ENCODE measurements at places on chromosomes 12 and 14. TPM values are rescaled to one million over a fixed set of nuclear protein-coding genes. Genes with fewer than 3 reads are reported as not detected.

Gene TSPAN9
- total RNA-seq = 31.7 TPM

Gene KRT6C
- total RNA-seq = 0.31 TPM

Gene GNB3
- total RNA-seq = 6.3 TPM

Gene IRAK3
- 0.21 TPM for total RNA-seq

Gene ARHGAP9
- 0.52 TPM for total RNA-seq

Gene SCFD1
- total RNA-seq = 68.8 TPM

Gene DBX2
- 0.10 TPM for total RNA-seq

Gene ESYT1
- 96.3 TPM for total RNA-seq

Gene OVCH1
- total RNA-seq = 3.2 TPM

Gene CDC42BPB
- 88.6 TPM for total RNA-seq

Gene SPTLC2
- total RNA-seq = 40.9 TPM

Gene ADGRD1
- 2.6 TPM for total RNA-seq

Gene TSPAN8
- total RNA-seq = 33.7 TPM

Gene GPRC5A
- total RNA-seq = 152 TPM

DNA sequence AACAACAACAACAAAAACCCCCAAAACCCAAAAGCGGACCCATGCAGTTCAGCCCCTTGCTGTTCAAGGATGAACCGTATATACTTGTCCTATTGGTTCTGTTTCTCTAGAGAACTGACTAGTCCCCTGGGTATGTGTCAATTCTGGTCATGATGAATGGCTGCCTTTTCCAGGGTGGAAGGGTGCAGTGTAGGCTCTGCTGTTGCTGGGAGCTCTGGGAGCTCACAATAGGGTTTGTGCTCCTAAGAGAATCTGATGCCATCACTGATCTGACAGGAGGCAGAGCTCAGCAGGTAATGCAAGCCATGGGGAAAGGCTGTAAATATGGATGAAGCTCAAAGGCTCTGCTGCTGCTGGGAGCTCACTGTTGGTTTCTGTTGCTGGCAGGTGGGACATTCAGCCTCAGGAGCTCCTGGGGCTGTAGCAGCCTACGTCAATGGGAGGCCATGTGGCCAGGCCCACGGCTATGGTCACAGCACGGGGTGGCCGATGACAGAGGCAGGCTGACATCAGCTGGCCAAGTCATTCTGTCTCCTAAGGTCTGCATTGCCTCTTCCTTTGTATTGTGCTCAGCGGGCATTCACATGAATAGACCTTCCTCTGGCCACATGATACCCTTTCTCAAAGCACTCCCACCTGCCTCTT, 37.9 kb downstream of the DLK1 start:
- DNase-seq = no peak

DNA sequence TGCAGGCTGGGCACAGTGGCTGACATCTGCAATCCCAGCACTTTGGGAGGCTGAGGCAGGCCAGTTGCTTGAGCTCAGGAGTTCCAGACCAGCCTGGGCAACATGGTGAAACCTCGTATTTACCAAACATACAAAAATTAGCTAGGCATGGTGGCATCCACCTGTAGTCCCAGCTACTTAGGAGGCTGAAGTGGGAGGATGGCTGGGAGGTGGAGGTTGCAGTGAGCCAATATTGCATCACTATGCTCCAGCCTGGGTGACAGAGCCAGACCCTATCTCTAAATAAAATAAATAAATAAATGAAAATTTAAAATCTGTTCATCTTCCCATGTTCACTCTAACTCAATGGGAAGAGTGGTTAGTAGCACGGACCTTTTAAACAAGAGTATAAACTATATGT, 71.2 kb downstream of the ELK3 start:
- DNase-seq = no peak

GRCh38 chr14:76117789-76118484, 33.8 kb upstream of the GPATCH2L start:
- no peak for DNase-seq

DNA sequence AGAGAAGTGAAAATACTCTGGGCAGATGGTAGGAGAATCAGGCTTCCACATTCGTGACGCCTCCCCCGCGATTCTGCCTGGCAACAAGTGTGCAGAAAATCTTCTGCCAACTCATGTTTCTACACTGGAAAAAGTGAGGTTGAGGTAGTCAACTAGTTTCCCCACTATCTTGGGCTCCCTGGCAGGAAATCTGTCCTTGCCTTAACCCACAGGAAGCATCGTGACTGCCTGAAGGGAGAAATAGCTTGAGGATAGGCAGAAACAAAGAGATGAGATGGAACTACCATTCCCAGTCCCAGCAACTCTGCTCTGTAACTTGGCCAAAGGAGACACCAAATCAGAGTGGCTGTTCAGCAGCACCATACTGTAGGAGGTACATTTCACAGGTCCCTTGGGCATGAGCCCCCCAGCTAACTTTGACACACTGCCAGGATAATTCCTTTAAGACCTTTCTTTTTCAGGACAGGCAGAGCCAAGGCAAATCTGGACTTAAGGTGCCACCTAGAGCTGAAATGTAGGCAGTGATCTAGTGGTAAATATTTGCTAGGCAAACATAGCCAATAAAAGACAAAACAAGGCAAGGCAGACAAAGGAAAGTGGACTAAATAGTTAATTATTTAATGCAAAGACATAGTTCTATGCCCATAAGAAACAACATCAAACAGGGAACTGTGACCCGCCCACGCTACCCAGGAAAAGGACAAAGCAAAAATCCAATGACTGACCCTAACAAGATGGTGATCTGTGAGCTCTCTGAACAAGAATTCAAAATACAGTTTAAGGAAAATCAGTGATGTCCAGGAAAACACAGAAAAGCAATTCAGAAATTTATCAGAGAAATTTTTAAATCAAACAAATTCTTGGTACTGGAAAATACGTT, 205.1 kb downstream of the PTPRO start:
- no peak for DNase-seq

GRCh38 chr12:87929346-87929745, 99.9 kb downstream of the C12orf50 start:
- no peak for DNase-seq

DNA sequence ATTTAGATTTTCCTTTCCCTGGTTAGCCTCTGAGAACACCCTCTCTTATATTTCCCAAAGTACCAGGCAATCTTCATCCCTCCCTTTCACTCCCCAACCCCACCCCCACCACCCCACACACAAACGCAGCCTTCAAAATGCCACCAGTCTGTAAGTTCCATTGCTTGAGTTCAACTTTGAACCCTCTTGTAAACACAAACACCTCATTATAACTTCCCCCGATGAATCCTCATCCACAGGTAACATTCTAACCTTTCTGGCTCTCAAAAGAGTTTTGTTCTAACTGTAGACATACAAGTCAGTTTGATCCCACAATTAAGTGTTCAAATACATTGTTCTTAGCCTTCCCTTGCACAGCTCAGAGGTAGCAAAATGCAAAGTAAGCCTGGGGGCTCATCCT, 199.4 kb upstream of the FOXN3 start:
- no peak for DNase-seq

GRCh38 chr12:84159260-84159659, 753.3 kb downstream of the SLC6A15 start:
- DNase-seq = no peak

- DNase-seq = peak; percentile 22
Observed at GRCh38 chr14:96158735-96159134, 45.9 kb upstream of the BDKRB2 start.

DNA sequence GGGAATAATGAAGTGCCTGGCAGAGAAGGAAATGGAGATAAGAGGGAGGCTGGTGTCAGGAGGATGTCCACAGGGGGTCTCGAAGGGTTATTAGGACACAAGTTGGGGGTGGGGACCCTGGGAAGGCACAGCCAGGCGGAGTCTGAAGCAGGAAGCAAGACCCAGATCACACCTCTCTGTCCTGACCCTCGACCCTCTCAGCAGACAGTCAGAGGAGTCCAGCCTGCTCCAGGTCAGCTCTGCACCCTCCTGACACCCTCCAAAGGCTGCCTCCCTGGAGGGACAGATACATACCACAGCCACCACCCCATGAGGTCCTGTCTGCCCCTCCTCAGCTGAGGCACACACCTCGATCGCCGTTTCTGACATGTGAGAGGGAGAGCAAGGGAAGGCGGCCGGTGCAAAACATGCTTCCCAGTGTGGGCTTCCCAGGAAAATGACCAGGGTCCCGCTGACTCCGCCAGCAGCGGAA, 9.0 kb downstream of the BCL11B start:
- DNase-seq = no peak

DNA sequence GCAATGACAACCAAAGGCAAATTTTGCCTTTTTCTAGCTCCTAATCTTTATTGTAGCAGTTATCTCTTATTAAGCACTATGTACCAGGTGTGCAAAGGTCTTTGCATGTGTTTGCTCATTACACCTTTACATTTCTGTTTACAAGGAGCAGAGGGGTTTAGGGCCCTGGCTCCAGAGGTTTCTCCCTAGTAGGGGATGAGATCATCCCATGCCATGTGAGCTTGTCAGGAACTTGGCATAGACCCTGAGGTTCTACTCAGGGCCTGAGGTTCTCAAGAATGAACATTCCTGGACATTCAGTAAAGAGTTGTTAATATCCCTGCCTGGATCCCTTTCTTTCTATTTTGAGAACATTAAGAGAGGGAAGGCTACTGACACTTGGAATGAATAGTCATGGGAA, 292.0 kb downstream of the RPAP3 start:
- no peak for DNase-seq

GRCh38 chr12:11886339-11886738, 184.4 kb upstream of the BCL2L14 start:
- DNase-seq = no peak

DNA sequence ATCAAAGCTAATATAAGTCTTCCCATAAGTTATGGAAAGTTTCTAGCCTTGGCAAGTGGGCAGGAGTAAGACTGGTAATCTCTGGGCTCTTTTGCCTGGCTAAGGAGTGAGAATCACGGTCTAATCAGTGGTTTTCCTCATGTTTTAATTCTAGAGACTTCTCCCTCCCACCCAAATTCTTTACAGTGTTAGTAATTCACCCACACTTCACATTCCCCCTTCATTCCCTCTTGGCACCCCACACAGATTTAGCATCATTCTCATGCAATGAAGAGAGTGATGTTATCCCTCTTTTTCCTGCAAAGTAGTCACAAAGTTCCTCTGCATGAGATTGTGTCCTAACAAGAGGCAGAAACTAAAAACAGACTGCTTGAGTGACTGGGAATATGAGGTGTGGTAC, 28.6 kb upstream of the CACNA2D4 start:
- DNase-seq = no peak

GRCh38 chr12:25051171-25051570, 102.3 kb upstream of the BCAT1 start:
- no peak for DNase-seq

GRCh38 chr12:64825143-64826021, 935 bp downstream of the TBC1D30 start:
- no peak for DNase-seq

- no peak for DNase-seq
Observed at GRCh38 chr12:10395390-10395998, 5.7 kb upstream of the KLRK1 start.

GRCh38 chr14:39432619-39433451, 602 bp upstream of the FBXO33 start:
- DNase-seq = peak; percentile 90

DNA sequence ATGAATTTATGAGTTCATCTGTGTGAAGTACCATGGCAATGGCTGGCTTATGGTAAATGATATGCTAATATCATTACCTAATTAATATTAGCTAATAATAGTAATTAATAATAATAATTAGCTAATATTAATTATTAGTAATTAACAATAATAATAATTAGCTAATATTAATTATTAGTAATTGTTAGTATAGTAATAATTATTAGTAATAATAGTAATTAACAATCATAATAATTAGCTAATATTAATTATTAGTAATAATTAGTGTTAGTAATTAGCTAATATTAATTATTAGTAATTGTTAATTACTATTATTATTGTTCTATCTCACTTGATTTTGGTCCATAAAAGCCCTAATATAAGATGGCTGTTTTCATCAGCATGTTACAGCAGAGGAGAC, 19.8 kb downstream of the RERG start:
- DNase-seq = no peak

GRCh38 chr12:83153177-83153576, 466.5 kb downstream of the TMTC2 start:
- no peak for DNase-seq

- DNase-seq = no peak
Observed at GRCh38 chr12:116039081-116039480, 238.4 kb downstream of the MED13L start.

- DNase-seq = no peak
Observed at GRCh38 chr14:64253672-64254071, 40.5 kb downstream of the ESR2 start.

DNA sequence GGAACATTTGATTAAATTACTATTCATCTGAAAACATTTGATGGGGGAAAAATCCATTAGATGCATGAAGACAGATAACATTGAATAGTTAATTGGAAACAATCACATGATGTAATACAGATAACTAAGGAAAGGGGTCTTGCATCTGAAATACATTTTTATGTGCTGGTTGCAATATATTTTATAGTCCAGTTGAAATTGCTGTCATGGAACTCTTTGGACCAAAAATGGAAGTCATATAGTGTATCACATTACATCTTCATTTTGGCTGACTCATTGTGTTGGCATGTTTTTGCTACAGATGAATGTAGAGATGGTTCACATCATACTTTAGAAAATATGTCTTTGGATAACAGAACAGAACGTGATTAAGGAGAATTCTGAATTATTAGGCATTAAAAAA, 43.0 kb upstream of the GNPNAT1 start:
- no peak for DNase-seq

DNA sequence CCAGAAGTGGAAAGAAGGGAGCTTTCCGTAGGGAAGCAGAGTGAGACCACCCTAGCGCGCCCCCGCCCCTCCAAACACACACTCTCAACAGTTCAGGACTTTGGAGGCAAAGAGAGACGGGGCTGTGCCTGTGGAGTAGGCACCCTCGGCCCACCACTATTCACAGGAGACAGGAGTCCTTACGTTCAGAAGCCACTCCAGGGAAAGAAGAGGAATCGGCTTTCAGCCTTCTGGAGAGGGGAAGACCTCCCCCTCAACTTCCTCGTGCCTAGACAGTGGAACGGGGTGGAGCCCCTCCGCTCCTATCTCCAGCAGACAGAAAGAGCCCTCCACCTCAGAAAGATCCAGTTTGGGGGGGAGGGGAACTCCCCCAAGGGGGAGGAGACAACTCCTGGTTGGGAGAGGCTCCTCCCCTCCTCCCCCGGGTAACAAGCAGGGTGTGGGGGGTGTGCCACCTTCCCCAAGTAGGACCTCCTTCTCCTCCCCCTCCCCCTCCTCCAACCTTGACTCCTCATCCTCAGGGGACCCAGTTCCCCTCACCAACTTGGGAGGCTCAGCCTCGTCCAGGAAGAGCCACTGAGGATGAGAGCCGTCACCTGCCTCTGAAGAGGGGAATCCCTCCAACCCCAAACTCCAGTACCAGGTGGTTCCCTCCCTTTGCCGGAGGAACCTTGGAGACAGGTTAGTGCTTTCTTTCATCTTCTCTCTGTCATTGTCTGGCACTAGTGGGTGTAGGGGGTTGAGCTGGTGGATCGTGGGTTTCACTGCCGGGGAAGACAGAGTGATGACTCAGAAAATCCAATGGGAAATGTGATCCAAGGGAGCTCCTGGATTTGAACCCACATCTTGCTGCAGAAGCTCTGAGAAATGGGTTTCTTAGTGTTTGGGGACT, 883 bp downstream of the FOXJ2 start:
- no peak for DNase-seq

All from type B pancreatic cell (in vitro differentiated cells).